Kidney (tissue), 22 donors: ENCODE measurements at places on chromosomes 3 and 15. TPM values are rescaled to one million over a fixed set of nuclear protein-coding genes. Genes with fewer than 3 reads are reported as not detected.

GRCh38 chr3:14158370-14158769, 20.0 kb downstream of the XPC start:
- no peak overlapping the region for H3K4me3 ChIP-seq
- H3K27ac ChIP-seq, result no peak overlapping the region
- H3K36me3 ChIP-seq, result peaks cover 11% of the 10 kb centered on the region
- DNase-seq, result no peak

DNA sequence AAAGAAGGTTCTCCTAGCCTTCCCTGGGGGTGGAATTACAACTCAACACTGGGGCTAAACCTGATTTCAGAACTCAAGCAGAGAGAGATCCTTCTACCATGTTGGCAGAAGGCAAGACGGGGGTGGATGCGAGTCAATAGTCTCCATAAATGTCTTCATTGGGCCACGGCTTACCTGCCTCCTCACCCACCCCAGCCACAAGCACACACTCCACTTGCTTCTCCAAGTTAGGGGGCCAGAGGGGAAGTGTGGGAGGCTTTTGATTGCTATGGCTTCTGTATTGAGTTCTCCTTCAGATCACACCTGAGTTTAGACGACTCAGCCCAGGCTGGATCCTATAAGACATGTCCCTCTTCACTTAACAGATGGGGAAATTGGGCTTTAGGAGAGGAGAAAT, 178.9 kb downstream of the UACA start:
- no peaks in the 10 kb centered on the region for H3K27me3 ChIP-seq
- H3K36me3 ChIP-seq, result no peaks in the 10 kb centered on the region
- no peak overlapping the region for H3K27ac ChIP-seq
- no peak for DNase-seq
- H3K4me3 ChIP-seq, result no peak overlapping the region
- no peaks in the 10 kb centered on the region for H3K4me1 ChIP-seq

- DNase-seq, result no peak
- no peaks in the 10 kb centered on the region for H3K36me3 ChIP-seq
- no peaks in the 10 kb centered on the region for H3K4me1 ChIP-seq
- H3K27ac ChIP-seq, result peak overlapping the region; percentile 75
- H3K27me3 ChIP-seq, result no peaks in the 10 kb centered on the region
Measured at GRCh38 chr3:43317461-43318316, 31.3 kb downstream of the SNRK start.

DNA sequence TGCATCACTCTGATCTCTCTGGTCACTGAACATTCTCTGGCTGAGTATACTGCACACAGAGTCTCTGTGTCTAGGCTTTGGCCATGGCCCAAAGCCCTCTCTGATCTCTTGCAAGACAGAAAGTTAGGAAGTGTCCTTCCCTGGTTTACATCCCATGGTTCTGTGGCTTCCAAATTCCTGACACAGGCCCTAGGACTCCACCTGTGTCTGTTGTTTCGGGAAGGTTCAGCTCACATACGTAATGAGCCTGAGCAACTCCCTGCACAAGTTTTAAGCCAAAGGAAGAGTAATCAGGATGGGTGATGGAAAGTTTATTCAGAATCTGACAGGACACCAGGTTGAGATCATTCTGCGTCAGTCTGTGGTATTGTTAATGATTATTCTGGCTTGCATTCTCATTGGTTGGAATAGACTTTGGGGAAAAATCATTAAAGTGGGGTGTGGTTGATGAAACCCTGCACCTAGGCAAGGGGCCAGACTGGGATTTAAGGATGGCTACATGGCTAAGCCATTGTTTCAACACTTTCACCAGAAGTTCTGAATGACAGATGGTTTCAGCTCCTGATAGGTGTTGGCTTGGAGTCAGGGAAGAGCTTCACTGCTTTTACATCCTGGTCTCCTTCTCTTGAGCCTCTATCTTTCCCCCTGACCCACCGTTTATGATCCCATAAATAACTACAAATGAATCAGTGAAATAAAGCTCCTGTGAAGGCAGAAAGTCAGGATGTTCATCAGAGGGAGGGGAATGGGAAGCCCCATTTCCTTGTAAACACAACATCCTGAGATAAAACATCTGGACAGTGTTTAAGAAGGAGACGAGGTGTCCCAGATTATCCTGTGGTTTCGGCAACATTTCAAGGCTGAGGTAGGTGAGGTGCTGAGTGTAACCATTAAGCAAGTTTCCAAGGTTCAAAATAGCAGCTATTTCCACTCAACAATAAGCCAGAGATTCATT, 14.1 kb downstream of the LCMT2 start:
- no peaks in the 10 kb centered on the region for H3K36me3 ChIP-seq
- no peaks in the 10 kb centered on the region for H3K27me3 ChIP-seq
- no peak overlapping the region for H3K27ac ChIP-seq
- no peak overlapping the region for H3K4me3 ChIP-seq
- peak; percentile 40 for DNase-seq
- H3K4me1 ChIP-seq, result no peaks in the 10 kb centered on the region

- H3K27ac ChIP-seq, result no peak overlapping the region
- no peaks in the 10 kb centered on the region for H3K36me3 ChIP-seq
- H3K4me1 ChIP-seq, result no peaks in the 10 kb centered on the region
- H3K4me3 ChIP-seq, result no peak overlapping the region
- H3K27me3 ChIP-seq, result peaks cover 47% of the 10 kb centered on the region
Measured at GRCh38 chr15:76347482-76348055, 11.0 kb downstream of the ISL2 start.

DNA sequence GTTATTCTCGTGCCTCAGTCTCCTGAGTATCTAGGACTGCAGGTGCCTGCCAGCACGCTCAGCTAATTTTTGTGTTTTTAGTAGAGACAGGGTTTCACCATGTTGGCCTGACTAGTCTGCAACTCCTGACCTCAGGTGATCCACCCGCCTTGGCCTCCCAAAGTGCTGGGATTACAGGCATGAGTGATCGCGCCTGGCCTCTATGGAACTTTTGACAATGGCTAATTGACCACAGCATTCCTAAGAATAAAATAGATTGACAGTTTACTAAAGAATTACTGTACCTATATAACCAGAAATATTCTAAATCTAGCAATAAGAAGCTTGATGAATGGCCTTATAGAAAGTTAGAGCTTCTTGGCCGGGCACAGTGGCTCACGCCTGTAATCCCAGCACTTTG, 51.0 kb upstream of the TRIM42 start:
- H3K27me3 ChIP-seq, result no peaks in the 10 kb centered on the region
- H3K4me1 ChIP-seq, result no peaks in the 10 kb centered on the region
- DNase-seq, result no peak
- no peak overlapping the region for H3K27ac ChIP-seq
- no peaks in the 10 kb centered on the region for H3K36me3 ChIP-seq

Gene PDZRN3
- 9.5 TPM for polyA plus RNA-seq

Gene SAXO2
- polyA plus RNA-seq, result 5.1 TPM

Gene CHRM5
- polyA plus RNA-seq, result not detected

Gene FAM98B
- polyA plus RNA-seq, result 12.9 TPM
